GM12891 (cell line): ENCODE measurements at places on chromosomes 11 and 22.

DNA sequence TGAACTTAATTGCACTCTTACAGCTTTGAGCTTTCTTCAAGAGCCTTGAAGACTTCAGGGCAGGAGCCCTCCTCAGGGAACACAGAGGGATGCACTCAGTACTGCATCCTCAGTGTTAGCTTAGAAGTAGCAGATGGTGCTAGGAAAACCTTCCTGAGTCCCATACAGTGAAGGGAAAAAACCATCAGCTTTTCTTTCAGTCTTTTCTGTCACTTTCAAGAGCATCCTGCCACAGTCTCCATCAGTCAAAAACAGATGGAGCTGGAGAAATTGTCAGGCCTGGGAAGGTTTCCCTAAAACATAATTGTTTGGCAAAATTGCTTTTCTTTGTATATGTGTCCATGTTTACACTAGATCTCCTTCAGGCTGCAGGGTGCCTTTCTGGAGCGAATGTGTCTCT, 384.1 kb downstream of the NELL1 start:
- DNase-seq = no peak

DNA sequence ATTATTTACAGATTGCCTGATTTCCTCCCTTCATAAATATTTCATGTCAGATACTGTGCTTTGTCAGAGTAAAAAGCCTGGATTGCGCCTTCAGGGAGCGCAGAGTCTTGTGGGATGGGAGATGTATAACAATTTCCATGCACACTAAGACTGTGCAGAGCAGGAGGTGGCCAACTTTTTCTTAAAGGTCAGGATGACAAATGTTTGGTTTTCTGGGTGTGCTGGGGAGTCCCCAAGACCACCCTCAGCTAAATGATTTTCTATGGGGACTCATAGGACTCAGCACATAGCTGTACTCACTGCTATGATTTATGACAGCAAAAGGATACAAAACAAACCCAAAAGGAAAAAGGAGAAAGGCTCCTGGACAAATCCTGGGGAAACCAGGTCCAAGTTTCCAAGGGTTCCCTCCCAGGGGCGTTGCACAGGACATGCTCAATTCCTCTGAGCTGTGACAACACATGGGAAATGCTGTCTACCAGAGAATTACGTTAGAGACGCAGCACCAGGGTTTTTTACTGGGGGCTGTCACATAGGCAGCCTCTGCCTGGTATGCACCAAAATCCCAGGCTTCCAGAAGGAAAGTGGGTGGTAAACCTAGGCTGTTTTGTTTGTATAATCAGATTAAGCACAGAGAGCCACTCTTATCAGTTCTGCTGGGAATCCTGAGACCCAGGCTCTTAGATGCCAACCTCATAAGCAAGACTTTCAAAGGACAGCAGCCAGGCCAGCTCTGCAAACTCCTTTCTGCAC, 59.1 kb downstream of the CSNK2A3 start:
- no peak for DNase-seq

DNA sequence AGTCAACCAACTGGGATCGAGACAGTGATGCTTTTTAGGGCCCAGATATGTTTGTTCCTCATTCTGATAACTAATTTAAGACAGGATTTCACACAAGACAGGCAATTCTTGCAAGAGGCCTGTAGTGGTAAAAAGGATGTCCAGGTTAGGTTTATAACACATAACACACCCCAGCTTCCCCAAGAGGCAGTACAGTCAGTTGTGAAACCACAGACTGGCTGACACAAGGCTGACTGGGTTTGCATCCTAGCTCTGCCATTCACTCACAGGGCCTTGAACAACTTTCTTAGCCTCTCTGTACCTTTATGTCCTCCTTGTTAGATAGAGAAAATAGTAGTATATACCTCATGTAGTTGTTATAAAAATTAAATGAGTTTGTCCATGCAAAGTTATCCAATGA, 55.0 kb upstream of the PTH start:
- no peak for DNase-seq

GRCh38 chr11:115439385-115439784, 64.8 kb downstream of the CADM1 start:
- DNase-seq = no peak

DNA sequence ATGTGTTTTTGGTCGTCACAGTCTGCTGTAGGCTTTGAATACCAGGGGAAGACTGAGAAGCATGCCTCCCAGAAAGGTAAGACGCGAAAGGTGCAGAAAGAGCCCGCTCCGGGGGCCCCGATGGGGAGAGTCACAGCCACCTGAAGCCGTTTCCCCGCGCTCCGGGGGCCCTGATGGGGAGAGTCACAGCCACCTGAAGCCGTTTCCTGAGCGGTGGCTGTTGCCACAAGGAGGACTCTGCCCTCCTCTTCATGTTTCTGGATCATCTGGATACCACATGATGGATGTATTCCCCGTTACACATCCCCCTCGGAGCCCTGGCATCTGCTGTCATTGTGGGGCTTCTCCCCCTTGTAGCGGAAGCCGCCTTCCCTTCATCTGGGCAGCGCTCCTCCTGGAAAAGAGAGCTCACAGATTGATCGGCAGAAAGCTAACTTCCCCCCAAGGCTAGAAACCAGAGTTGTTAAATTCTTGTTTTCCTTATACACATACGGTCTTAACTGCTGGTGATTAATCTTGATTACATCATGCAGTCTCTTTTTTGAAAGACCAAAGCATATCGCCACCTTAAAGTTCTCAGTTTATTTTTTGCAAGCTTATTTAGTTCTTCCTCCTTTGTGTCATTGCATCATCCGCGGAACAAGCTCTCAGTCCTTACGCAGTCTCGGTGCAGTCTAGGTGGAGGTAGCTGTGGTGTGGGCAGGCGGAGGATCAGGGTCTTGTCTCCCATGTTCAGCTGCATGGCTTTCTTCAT, 17.5 kb downstream of the CTTN start:
- no peak for DNase-seq

GRCh38 chr11:128590587-128590986, 3.2 kb upstream of the ETS1 start:
- no peak for DNase-seq

DNA sequence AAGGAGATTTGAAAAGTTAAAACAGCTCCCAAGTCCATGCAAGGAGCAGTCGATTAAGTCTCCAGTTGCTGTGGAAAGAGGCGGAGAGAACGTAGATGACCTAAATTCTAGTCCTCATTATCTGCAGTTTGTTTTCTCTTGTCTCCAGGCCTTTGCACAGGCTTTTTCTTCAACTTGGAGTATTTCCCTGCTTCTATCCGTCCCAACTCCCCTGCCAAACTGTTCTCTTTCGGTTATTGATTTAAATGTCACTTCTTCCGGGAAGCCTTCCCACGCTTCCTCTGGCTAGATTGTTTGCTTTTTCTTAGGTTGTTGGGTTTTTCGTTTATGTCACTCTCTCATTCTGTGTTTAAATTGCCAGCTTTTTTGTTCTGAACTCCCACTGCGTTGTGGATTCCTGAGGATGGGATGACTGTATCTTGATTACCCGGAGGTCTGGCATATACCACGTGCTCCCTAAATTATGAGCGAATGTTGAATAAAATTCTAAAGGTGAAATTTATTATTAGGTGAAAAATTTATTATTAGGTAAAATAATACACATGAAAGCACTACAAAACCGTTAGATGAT, 463 bp downstream of the TMEM126B start:
- no peak for DNase-seq

GRCh38 chr11:130599073-130599654, 150.7 kb downstream of the ADAMTS15 start:
- no peak for DNase-seq

DNA sequence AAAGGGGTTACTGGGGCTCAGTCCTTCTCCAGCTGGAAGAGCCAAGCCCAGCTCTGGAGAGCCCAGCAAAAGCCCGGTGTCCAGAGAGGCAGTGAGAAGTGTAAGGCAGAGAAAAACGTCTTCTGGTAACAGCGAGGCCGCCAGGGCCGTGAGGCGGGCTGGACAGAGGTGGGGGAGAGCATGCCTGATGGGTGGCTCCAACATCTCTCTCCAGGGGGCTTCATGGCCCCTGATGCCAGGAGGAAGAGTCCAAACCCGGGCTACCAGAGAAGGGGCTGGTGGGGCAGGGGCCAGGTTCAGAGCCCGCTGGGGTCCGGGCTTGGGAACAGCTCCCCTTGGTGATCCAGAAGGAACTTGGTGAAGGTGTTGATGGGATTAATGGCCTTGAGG, 21.7 kb downstream of the ARHGAP1 start:
- no peak for DNase-seq

DNA sequence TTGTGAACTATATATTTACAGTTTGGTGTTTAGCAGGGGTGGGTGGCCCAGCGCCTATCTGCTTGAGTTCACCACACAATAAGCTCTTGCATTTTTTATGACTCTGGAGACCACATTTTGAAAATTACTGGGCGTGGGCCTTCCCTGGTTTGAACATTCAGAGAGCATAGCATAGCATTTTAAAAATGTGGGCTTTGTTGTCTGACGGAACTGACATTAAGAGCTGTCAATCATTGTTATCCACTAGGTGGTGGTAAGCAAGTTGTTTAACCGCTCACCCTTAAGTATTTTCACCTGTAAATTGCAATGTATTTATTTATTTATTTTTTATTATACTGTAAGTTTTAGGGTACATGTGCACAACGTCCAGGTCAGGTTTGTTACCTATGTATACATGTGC, 1.0 kb downstream of the NLRP14 start:
- no peak for DNase-seq

- no peak for DNase-seq
Observed at GRCh38 chr11:95119361-95120060, 29.9 kb downstream of the ENDOD1 start.

GRCh38 chr11:68271023-68271780, 571 bp downstream of the C11orf24 start:
- DNase-seq = no peak

GRCh38 chr11:15119352-15119751, 4.6 kb downstream of the INSC start:
- no peak for DNase-seq

GRCh38 chr11:3123305-3123704, 41.8 kb downstream of the OSBPL5 start:
- no peak for DNase-seq

- DNase-seq = no peak
Observed at GRCh38 chr22:23063539-23064380, 6.6 kb upstream of the GNAZ start.

- DNase-seq = no peak
Observed at GRCh38 chr11:68412593-68413475, 47.7 kb upstream of the PPP6R3 start.

DNA sequence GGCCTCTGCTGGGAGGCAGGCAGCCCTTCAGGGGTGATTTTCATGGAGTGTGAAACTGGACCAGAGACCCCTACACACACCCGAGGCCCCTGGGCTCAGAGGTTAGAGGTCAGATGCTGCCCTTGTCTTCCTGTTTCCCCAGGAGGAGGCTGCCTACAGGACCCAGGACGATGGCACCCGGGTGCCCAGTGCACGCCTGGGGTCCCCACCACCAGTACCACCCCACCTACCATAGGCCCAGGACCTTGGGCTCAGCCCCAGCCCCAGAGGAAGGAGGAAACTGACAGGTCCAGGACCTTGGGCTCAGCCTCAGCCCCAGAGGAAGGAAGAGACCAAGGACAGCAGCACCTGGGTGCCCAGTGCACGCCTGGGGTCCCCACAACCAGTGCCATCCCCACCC, 79.2 kb downstream of the BRD1 start:
- no peak for DNase-seq

- peak; percentile 68 for DNase-seq
Observed at GRCh38 chr11:62324731-62325556, 12.3 kb upstream of the ASRGL1 start.

- peak; percentile 94 for DNase-seq
Observed at GRCh38 chr11:67071420-67072284, 15.0 kb downstream of the RHOD start.

DNA sequence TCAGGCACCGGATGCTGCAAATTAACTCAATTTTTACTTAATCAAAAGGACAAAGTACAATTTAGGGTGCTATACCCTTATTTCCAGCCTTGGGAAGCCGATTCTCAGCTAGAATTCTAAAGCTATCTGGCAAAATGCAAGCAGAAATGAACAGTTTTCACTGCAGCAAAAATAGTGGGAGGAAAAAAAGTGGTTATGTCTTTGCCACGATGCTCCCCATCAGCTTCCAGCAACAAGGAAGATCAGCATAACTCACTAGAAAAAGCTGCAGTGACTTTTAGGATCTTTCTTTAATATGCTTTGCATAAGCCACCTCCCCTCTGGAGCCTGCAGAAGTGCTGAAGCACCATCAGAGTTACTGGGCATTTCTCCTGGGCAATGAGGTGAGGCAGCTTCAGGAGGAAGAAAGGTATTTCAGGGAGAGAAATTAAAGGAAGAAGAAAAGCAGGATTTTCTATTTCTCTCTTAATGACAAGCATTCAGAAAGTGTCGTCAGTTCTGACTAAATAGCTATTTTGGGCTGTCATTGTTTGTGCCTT, 702.9 kb downstream of the DLG2 start:
- DNase-seq = no peak

GRCh38 chr11:30358536-30358935, 35.6 kb downstream of the ARL14EP start:
- DNase-seq = no peak

DNA sequence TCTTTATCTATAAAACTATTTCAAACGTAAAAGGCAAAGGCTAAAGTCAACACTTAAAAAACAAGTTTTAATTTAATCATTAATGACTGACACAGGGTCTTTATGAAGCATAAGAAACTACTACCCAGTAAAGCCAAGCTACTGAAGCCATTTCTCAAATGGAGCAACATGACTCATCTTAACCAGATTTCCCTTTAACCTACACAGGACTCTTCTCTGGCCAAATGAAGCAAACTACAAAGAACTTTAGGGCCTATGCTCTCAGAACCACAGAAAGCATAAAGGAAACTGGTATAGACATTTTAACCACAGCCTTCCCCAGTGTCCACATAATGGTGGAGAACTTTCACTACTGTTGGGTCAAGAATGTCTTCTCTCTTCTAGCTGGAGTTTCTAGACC, 34.7 kb downstream of the ALG9 start:
- DNase-seq = no peak

GRCh38 chr11:64931290-64931689, 4.4 kb downstream of the GPHA2 start:
- DNase-seq = no peak

- DNase-seq = no peak
Observed at GRCh38 chr22:20203552-20204201, 52.8 kb upstream of the CCDC188 start.

- no peak for DNase-seq
Observed at GRCh38 chr11:130527636-130528297, 79.3 kb downstream of the ADAMTS15 start.

- DNase-seq = no peak
Observed at GRCh38 chr11:26204101-26204500, 127.8 kb upstream of the ANO3 start.

DNA sequence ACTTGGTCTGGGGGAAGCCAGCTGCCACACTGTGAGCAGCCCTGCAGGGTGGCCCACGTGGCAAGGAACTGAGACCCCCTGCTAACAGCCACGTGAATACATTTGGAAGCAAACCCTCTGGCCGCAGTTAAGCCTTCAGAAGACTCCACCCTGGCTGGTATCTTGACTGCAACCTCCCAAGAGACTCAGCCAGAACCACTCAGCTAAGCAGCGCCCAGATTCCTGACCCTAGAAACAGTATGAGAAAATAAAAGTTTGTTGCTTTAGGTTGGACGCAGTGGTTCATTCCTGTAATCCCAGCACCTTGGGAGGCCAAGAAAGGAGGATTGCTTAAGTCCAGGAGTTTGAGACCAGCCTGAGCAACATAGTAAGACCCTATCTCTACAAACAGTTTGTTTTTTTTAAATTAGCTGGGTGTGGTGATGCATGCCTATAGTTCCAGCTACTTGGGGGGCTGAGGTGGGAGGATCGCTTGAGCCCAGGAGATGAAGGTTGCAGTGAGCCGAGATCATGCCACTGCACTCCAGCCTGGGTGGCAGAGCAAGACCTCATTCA, 8.7 kb downstream of the ZMAT5 start:
- no peak for DNase-seq

GRCh38 chr11:44970293-44970692, 19.6 kb upstream of the TP53I11 start:
- DNase-seq = no peak

- peak; percentile 91 for DNase-seq
Observed at GRCh38 chr11:61792310-61793082, at the start of the genes FEN1 and TMEM258. TSS of gene FEN1 (plus strand) at chr11:61792911. CDS start at chr11:61795362, 2,451 bp downstream. TSS of gene TMEM258 (minus strand) at chr11:61792599. CDS start at chr11:61792558, 41 bp downstream.
